Stimulated activated CD8-positive, alpha-beta memory T cell treated with anti-CD3 and anti-CD28 coated beads, Interleukin-7, amount 100 ng/mL, for 4 hours (primary cell): ENCODE measurements at places on chromosomes 7 and 10.
A peak's percentile ranks its signal among the peaks of the same experiment; 100 is the strongest.

- DNase-seq, result no peak
These were observed 22.5 kb downstream of the ORC5 start for GRCh38 chr7:104185346-104185745.

DNA sequence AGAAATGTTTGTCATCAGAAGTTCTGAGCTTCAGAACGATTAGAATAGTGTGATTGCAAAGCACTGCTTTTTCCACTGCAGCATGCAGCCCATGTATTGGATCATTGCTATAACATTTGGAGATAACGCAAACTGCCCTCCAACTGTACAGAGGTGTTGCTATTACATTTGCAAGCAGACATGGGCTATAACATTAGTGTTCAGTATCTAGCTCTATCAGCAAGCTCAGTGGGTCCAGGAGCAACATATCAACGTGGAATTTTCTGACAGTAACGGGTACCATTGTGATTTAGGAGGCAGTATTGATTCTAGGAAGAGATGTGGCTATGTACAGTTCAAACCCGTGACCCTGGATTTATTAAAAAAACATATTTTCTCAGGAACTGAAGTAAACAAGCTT, 75.8 kb downstream of the AGMO start:
- no peak for DNase-seq

GRCh38 chr7:28433699-28434219, 21.4 kb downstream of the CREB5 start:
- no peak for DNase-seq

DNA sequence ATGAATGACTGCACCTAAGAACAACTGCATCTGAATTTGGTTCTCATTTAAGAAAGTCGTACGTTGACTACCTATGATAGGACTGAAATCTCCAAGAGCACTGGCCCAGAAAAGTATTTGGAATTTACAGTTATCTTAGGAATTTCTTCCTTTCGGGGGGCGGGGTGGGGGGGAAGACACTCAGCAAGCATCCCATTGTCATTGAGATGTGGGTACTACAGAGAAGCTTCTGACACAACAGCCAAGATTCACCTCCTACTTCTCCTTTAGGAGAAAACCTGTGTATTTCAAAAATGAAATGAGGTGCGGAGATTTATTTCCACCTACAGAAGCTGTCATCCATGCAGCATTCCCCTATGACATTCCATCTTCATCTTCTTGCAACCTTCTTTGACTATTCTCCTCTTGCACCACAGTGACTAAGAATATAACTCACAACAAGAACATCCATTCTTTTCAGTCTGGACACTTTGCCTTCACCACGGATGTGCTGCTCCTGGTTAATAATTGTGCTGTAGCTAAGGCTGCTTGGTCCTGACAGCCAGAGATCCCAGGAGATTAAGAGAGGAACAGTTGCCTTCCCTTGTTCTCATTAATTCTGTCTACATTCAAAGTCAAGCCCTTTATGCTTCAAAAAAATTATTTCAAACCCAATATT, 98.4 kb upstream of the FRMD4A start:
- no peak for DNase-seq

- no peak for DNase-seq
These were observed 29.1 kb downstream of the INPP5F start for GRCh38 chr10:119754936-119755335.

- no peak for DNase-seq
These were observed 718 bp upstream of the FZD1 start for GRCh38 chr7:91263384-91264045.

GRCh38 chr7:70849580-70850235, 282.2 kb upstream of the GALNT17 start:
- no peak for DNase-seq

DNA sequence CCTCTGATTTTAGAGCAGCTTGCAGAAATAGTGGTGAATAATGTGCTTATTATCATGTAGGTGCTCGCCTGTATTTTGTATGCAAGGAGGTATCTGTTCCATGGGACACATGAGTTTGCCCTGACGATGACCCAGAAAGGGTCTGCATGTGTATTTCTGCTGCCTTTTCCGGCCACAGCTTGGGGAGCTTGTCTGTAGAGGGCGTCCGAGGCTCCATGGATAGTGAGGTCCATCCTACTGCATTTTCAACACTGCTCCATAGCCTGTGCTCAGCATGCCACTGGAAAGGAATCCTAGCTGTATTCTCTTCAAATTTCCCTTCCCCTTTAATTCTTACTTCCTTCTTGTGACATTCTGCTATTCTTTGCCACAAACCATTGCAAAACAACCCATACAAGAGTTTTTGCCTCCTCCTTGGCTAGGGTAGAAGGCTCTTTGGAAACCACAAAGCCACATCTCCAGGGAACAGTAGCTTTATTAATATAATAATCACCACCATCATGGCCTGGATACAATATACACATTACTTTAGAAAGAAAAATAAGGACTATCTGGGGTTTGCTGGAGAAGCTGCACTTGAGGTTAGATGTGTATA, 127.7 kb downstream of the DYNC1I1 start:
- no peak for DNase-seq

GRCh38 chr10:42933448-42934340, 143.2 kb upstream of the RET start:
- peak; percentile 21 for DNase-seq

DNA sequence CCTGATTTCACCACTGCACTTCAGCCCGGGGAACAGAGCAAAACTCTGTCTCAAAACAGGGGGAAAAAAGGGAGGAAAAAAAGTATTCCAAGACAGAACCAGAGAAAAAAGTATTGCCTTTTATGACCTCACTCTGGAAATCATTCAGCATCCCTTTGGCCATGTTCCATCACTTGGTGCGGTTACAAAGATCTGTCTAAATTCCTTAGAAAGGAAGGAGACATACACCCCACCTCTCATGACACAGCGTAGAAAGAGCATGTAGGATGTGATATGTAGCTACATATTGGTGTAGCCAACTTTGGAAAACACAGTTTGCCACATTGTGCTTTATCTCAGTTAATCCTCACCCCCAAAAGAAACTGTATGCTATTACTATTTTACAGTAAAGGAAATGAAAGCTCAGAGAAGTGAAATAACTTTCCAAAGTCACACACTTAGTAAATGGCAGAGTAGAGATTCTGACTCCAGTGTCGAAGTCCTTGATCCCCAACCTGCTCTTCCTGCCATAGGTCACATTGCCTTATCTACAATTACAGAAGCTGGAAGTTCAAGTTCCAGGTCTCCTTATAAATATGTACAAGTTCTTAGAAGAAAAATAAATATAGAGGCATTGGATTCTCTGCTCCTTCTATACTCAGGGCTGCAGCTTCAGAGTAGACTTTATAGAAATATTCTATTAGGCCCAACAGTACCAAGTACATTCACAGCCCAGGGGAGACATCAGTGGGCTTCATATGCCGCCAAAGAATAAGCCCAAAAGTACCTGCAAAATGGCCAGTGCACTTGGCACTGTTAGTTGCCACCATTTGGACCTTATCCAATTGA, 91.6 kb upstream of the KMT2E start:
- DNase-seq, result no peak

DNA sequence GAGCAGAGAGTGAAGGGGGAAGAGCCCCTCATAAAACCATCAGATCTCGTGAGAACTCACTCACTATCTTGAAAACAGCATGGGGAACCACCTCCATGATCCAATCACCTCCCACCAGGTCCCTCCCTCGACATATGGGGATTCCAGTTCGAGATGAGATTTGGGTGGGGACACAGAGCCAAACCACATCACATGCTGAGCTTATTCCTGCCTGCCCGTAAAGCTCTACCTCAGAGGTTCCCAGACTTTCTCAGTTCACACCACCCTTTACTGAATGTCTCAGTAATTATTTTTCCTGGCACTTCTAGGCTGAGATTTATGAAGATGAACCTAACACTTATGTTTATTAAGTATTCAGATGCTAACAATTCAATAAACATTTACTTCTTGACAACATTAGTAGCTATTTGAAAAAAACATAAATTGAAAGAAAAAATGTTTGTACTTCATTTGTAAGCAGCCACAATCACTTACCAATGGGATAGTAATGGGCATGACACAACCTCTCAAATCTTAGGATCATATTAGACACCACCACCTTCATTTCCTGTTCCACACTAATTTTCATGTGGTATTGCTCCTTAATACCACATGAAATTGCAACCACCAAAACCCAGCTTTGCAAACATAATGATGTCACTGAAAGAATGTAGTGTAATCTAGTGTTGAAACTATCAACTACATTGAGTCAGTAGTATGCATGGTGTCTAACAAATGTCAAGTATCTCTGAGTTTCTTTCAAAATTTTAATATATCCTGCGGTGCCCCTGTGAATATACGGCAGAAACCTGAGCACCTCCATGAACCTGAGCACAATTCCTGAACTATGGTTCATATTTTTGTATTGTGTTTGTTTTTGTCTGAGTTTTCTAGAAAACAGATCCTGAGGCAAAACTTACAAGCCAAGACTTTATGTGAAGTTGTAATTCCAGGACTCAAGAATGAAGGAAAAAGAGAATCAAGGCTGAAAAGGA, 4.5 kb upstream of the DGKI start:
- DNase-seq, result no peak

DNA sequence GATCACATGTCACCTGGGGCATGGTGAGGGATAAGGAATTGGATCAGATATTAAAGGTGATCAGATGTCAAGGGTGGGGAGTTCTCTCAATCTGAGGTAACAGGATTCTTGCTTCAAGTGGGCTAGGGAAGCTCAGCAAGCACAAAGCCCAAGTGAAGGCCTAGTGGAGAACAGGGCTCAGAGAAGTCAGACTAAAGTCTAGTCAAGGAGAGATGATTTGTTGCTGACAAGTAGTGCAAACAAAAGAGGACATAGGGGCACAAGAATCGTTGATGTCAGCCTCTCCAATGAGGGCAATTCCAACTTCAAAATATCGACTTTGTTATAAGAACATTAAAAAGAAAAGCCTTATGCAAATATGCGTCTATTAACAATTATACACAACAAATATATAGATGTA, 852.8 kb upstream of the CELF2 start:
- DNase-seq, result no peak

DNA sequence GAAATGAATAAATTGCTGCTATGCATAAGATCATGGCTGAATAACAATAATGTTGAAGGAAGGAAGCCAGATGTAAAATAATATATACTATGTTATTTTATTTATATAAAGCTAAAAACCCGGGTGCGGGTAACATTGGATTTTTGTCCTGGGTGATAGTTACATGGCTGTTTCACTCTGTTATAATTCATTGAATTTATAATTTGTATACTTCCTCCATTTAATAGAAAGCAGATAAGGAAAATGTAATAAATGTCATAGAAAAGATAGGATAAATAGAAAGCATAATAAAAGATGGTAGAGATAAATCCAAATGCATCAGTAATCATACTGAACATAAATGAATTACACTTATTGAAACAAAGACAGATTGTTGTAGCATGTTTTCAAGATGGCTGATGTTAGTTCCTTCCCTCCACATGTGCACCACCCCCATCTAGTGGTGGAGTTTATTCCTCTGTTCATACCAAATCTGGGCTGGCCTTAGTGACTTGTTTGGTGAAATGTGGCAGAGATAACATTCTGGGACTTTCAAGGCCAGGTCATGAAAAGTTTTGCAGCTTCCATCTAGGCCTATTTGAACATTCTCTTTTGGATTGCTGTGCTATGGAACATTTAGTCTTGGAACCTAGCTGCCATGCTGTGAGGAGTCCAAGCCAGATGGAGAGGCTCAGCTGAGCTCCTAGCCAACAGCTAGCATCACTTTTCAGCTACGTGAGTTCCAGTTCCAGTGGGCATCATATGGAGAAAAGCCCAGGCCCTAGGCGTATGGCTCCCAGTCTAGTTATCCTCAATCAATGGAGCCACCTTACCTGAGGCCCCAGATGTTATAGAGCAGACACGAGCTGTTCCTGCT, 46.9 kb downstream of the AHCYL2 start:
- peak; percentile 55 for DNase-seq

GRCh38 chr10:132412316-132413192, 15.6 kb downstream of the PWWP2B start:
- no peak for DNase-seq

DNA sequence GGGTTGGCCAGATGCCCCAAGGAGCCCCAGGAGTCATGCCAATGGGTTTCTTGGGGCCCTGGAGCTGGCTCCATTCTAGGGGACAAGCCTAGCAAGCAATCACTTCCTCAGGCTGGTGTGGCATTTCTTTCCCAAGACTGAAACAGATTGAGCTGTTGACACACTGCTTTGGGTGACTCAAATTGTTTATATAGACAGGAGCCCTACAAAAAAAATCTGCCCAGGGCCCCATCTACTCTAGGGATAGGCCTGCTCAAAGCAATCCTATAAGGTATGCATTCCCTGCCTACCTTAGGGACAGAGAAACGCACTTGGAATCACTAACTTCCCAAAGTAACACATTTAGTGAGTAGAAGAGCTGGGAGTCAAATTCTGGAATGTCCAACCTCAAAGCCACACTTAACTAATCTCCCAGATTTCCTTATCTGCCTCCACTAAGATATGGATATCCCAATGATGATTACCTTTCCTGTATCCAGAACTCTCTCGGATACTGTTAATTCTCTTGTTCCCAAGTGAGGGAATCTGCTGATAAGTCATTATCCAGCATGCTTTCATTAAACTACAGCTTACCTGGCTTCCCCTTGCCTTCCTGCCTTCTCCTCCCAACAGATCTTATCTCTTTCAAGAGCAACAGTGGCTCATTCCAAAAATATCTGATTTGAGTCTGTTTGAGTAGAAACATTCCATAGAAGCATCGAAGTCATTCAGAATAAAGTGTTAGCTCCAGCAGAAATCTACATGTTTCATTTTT, 3.1 kb downstream of the ABLIM1 start:
- DNase-seq, result no peak

GRCh38 chr7:128157906-128158305, 83.2 kb upstream of the LEP start:
- DNase-seq, result no peak

- no peak for DNase-seq
These were observed 373.3 kb upstream of the GALNT17 start for GRCh38 chr7:70758646-70759045.

GRCh38 chr7:34486371-34486770, 171.6 kb upstream of the NPSR1 start:
- DNase-seq, result no peak

DNA sequence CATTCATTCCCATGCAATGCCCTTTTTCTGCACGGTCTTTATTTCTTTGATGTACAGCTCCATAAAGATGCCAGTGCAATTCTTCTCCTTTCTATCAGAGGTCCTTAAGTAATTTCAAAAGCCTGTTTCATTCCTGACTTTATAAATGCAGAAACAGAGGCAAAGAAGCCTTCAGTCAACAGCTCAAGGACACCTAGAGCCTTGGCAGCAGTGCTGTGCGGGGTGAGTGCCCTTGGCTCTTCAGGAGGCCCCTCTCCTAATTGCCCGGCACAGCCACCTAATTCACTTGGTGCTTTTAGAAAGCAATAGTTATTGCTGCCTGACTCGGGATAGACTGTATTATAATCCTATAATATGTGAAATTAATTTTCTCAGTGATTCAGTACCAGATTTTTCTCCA, 169.6 kb upstream of the KLF6 start:
- DNase-seq, result no peak

GRCh38 chr7:91041901-91042484, 222.2 kb upstream of the FZD1 start:
- no peak for DNase-seq

DNA sequence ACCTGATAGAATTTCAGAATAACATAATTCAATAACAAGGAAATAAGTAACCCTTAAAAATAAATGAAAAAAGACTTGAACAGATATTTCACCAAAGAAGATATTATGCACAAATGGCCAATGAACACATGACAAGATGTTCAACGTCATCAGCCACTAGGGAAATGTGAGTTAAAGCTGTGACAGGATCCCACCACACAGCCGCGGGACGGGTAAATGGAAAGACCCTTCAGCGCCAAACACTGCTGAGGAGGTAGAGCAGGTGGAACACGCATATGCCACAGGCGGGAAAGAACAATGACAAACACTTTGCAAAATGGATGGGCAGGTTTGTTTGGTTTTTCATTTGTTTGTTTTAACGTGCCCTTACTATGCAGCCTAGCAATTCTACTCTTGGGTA, 86.1 kb upstream of the RNF32 start:
- DNase-seq, result no peak
